ENCODE measurements at places on chromosomes 3 and 15.

DNA sequence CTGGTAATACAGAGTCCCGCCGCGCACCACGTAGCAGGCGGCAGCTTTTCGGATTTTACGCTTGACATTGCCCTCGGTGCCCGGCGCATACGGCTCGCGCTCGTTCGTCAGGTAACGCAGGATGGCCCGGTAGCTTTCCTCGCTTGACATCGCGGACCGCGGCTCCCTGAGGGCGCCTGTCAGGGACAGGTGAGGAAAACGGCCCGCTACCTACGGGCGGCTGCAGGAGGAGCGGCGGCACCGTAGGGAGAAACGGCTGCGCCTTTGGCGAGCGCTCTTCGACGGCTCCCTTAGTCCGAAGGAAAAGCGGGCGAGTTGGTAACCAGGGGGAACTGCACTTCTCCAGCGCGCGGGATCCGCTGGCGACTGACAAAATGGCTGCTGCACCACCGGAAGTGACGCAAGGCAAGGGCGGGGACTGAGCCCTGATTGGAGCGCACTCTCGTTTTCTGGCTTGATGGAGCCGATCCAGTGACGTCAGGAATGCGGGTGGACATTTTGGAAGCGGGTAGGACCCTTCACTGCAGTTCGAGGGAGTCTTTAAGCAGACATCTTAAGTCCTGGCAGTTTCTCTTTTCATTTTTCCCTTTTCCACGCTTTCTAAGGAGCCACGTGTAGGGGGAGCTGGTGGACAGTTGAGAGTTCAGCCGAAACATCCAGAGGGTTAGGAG, at the start of gene ZBTB11:
Gene ZBTB11, minus strand, starts transcription at position 368 of the 671 bp plus-strand sequence. Its CDS starts 218 bp downstream, at position 150.
- peak; percentile 100 for DNase-seq

- DNase-seq = no peak
These were observed 98.8 kb upstream of the MB21D2 start for GRCh38 chr3:193016437-193016901.

DNA sequence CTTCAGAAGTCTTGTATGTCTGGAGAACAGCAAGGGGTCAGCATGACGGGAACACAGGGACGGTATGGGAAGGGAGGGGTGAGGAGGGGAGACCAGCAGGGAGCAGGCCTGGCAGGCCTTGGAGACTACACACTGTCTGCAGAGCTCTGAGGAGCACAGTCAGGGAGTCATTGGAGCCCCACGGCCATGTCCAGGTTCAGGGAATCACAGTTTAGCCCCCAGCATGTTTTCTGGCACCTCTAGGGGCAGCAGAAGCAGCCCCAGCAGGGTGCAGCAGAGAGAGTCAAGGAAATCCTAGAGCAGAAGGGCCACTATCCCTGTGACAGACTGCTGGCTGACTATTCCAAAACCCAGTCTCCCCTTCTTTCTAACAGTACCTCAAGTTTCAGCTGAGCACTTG, 3.2 kb downstream of the LAMP3 start:
- no peak for DNase-seq

- DNase-seq = no peak
These were observed 83.1 kb downstream of the DNAJB8 start for GRCh38 chr3:128383316-128384235.

DNA sequence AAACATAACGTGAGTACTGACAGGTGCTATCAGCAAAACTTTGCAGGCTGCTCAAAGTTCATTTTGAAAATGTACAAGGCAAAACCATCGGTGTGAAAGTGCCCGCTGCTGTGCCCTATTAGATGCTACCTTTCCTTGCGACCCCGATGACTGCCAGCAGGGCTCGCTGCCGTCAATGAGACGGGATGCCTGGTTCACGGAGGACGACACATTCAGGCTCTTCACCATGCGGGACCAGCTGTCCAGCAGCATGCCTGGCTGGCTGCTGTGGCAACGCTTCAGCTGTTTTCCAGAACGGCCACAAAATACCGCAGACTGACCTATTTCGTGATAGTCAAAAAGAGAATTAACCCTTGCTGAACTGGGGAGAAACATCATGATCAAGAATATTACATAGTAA, 92.7 kb upstream of the OCA2 start:
- peak; percentile 19 for DNase-seq

DNA sequence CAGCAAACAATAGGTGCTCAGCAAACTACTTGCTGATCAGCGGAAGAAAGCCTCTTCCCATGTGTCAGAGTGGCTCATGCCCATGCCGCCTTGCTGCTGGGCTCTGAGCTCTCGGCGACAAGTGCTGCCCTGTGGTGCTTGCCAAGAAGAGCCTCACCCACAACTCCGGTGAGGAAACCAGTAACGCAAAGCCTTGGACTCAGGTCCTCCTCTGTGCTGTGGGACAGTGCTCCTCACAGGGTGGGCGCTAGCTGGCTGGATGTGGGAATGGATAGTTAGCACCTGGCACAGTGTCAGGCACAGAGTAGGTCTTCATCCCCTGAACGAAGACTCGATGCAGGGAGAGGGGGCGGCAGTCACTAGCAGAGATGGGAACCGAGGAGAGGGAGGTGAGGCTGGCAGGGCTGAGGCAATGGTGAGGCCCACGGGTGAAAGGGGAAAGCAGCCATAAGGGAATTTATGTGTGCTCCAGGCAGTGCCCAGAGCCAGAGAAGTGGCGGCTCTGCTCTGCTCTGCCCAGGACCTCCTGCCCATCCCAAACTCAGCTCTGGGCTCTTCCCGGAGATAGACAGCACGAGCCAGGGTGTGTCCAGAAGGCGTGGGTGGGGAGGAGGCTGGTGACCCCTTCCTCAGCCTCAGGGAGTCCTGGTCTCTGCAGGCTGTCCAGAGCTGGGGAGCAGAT, 55.7 kb downstream of the IQSEC1 start:
- DNase-seq = no peak

DNA sequence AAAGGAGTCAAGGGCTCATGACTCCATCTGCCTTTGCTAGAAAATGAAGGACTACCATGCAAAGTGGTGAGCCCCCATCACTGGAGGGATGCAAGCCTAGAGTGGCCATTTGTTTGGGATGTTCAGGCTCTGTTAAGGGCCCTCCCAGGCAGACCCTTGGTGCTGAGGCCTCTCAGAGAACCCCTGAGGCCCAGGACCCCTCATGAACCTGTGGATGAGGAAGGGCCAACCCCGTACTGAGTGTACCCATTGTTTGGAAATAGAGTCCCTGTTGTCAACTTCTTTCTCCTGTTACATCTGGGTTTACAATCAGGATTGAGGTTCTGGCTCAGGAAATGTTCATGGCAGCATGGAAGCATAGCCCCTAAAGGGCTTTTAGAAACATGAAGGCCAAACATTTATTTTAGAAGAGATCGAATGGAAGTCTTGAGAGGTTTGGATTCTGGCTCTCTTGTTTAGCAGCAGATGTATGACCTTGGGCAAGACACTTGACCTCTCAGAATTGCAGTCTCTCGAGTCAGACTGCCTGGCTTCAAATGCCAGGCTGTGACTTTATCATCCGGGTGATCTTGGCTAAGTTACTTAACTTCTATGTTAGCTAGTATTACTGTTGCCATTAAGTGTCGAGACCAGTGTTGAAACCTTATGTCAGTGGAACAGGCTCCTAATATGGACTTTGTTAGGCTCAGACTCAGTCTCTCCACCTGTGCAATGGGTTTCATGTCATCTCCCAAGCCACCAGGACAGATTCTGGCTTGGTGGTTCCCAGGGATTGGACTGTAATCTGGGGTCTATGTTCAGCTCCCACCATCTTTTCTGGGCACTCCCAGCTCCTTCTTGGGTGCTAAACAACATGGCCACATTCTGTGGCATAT, 12.4 kb downstream of the ITGA11 start:
- no peak for DNase-seq

GRCh38 chr3:171295484-171296373, 164.5 kb downstream of the TNIK start:
- DNase-seq = no peak

DNA sequence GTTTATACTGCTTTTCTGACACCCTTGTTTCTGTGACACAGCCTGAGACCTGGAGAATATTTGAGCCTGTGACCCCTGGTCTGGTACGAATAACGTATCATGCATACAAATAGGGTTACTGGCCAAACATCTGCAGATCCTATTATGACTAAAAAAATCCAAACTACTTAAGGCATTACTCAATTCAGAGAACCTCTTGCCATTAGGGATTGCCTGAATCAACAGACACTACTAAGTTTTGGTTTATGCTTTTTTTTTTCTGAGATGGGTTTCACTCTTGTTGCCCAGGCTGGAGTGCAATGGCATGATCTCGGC, 35.4 kb downstream of the OSBPL10 start:
- DNase-seq = peak; percentile 82

DNA sequence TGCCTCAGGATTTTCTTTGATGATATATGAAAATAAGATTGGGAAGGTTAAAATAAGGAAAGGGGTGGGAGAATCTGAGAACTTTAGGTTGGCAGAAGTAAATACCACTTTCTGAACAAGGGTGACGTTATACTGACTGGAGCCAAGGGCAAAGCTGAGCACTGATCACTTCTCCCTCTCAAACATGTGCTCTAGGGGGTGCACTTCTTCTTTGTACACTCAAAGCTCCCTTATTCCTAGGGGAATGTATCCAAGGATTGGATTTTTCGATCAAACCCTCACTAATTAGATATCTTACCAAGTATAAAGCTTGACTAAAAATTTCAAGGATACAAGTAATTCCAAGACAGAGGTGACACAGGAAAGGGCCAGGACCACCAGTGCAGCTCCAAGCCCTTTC, 243.9 kb upstream of the UMPS start:
- DNase-seq = no peak

DNA sequence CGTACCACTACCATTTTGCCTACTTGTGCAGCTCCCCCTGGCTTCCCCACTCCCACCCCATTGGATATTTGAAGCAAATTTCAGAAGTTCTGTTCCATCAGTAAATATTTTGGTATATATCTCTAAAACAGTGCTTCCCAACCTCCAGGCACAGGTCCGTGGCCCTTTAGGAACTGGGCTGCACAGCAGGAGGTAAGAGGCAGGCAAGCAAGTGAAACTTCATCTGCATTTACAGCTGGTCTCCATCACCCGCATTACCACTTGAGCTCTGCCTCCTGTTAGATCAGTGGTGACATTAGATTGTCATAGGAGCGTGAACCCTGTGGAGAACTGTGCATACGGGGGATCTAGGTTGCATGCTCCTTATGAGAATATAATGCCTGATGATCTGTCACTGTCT, 97.2 kb upstream of the LRRFIP2 start:
- DNase-seq = no peak

GRCh38 chr3:160977773-160978172, 127.4 kb downstream of the B3GALNT1 start:
- DNase-seq = no peak

DNA sequence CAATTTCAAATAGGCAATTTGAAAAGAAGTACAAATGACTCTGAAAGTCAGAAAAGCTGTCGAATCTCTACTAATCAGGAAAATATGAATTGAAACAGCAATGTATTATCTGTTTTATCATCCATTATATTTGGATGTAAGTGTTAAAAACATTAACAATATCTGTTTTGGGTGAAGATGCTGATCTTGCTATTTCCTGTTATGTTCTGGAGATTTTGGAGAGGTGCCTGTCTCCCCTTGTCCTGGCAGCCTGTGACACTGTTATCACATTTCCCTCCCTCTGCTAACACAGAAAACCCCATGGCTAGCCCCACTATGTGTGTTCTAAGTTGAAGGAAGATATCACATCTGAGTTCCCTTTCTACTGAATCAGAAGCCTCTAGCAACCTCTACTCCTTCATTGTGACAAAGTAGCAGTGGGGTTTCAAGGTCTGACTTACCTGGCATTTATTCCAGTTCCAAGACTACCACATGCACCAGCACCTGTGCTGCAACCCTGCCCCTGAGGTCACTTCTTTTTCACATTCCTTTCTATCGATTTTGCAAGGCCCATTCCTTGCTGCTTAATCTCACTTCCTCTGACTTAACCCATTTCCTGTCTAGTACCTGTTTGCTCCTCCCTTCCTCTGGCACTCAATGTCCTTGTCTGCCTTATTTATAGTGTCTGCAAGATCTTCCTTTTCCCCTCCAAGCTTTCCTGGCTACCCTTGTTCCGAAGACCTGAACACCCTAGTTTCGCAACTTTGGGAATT, 95.5 kb upstream of the COL8A1 start:
- DNase-seq = no peak

DNA sequence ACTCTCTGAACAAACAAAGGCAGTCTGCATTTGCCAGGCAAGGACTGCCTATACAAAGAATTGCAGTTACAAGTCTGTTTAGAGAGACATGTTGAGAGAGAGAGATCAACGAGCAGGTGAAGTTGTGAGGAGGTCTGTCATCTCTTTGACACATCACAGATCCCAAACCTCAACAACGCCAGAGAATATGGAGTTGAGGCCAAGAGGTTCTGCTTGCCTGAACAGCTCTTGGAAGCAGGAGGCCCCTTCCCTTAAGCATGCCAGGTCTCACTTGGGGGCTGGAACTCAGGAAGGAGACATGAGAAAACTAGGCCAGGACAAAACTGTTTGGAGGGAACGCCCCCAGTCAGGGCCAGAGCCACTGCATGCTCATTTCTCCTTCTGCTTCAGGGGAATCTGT, 22.3 kb upstream of the MUSTN1 start:
- DNase-seq = no peak

GRCh38 chr3:149547413-149547812, 72.9 kb downstream of the TM4SF4 start:
- DNase-seq = peak; percentile 92

- no peak for DNase-seq
These were observed 210.8 kb downstream of the CHST2 start for GRCh38 chr3:143330296-143330868.

DNA sequence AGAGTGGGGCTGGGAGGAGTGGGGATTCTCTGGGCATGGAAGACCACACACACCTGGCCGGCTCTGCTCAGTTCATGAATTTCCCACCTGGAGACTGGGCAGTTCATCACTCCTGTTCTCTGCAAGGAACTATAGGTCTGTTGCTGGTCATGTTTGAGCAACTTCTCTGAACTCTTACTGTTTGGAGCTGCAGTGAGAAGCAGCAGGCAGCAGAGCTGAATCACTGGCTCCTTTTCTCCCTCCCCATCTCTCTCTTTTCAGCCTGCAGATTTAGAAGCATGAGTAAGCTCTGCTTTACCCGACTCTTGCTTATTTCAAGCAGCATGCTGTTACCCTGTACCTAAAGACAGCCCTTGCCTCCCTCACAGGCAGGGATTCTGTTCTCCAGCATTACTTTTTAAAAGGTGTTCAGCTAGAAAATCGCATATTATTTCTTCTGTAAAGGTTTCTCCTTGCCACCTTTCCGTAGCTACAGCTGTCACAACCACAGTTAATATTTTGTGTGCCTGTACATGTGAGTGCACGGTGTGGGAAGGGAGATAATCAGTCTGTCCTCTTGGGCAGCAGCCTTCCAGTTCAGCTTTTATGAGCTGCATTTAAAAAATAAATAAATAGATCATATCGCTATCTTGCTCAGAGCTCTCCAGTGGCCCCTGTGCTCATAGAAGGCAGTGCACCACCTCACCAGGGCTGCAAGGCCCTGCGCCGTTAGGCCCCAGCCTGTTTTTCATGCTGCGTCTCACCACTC, 131.6 kb downstream of the CHCHD6 start:
- no peak for DNase-seq

- no peak for DNase-seq
These were observed 55.5 kb upstream of the TOPAZ1 start for GRCh38 chr3:44186111-44186672.

GRCh38 chr3:182716114-182716688, 77.1 kb upstream of the ATP11B start:
- no peak for DNase-seq
